Heart right ventricle (tissue), 16 donors: ENCODE measurements at places on chromosomes 1 and 21.

DNA sequence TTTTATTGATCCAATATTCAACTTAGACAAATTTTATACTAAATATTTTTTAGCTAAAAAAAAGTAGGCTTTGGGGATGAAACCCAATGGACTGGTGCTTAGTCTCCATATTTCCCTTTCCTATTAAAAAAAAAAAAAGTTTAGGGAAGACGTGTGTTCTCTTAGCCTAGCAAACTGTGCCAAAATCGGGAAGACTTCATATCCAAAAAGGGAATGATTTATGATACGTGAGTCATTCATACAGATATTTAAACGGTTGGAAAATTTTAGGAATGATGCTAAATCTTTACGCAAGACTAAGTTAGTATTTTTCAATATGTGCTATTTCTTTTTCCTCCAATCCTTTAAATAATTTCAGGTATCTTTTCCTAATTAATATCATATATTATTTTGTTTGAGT lies 50.7 kb downstream of the SPATA17 start:
- no peak overlapping the region for H3K27ac ChIP-seq
- no peak for DNase-seq
- H3K27me3 ChIP-seq: no peaks in the 10 kb centered on the region
- no peaks in the 10 kb centered on the region for H3K36me3 ChIP-seq

DNA sequence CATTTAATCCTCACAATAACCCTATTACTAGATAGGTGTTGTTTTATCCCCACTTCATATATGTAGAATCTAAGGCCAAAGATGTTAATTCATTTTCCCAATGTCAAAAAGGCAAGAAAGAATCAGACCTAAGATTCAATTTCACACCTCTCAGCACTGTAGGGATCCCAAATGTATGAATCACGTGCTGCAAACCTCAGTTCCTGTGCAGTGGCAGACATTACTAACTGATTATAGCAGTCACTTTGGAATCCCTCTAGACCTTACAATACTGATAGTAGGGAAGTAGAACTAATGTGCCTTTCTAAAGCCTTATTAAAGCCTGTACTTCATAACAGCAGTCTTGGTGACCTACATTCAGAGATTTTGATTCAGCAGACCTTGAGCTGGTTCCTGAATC lies 2.3 kb downstream of the C1orf87 start:
- no peak overlapping the region for H3K4me3 ChIP-seq
- DNase-seq: no peak
- no peaks in the 10 kb centered on the region for H3K36me3 ChIP-seq
- no peak overlapping the region for H3K27ac ChIP-seq

- no peak for DNase-seq
- H3K27me3 ChIP-seq: peaks cover 88% of the 10 kb centered on the region
- no peaks in the 10 kb centered on the region for H3K36me3 ChIP-seq
- H3K4me1 ChIP-seq: peaks cover 19% of the 10 kb centered on the region
- H3K27ac ChIP-seq: no peak overlapping the region
- no peak overlapping the region for H3K4me3 ChIP-seq
Observed at GRCh38 chr1:46486432-46487015, 3.1 kb upstream of the DMBX1 start.

DNA sequence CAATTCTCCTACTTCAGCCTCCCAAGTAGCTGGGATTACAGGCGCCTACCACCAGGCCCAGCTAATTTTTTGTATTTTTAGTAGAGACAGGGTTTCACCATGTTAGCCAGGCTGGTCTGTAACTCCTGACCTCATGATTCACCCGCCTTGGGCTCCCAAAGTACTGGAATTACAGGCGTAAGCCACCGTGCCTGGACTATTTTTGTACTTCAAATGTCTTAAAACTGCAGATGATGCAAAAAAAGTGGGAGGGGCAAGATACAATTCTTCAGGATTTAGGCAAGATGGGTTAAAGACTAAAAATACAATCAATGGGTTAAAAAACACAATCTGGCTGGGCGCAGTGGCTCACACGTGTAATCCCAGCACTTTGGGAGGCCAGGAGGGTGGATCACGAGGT lies 4.7 kb downstream of the SCAF4 start:
- H3K4me1 ChIP-seq: peaks cover 79% of the 10 kb centered on the region
- DNase-seq: no peak
- H3K27me3 ChIP-seq: no peaks in the 10 kb centered on the region
- no peaks in the 10 kb centered on the region for H3K36me3 ChIP-seq
- no peak overlapping the region for H3K4me3 ChIP-seq

GRCh38 chr1:87200875-87201638 lies 127.6 kb upstream of the LMO4 start:
- no peak overlapping the region for H3K27ac ChIP-seq
- H3K36me3 ChIP-seq: no peaks in the 10 kb centered on the region
- H3K4me3 ChIP-seq: no peak overlapping the region
- H3K27me3 ChIP-seq: no peaks in the 10 kb centered on the region

GRCh38 chr1:242585616-242586359 lies 61.3 kb upstream of the PLD5 start:
- no peaks in the 10 kb centered on the region for H3K27me3 ChIP-seq
- no peaks in the 10 kb centered on the region for H3K4me1 ChIP-seq
- no peak overlapping the region for H3K4me3 ChIP-seq
- no peak for DNase-seq
- no peak overlapping the region for H3K27ac ChIP-seq

DNA sequence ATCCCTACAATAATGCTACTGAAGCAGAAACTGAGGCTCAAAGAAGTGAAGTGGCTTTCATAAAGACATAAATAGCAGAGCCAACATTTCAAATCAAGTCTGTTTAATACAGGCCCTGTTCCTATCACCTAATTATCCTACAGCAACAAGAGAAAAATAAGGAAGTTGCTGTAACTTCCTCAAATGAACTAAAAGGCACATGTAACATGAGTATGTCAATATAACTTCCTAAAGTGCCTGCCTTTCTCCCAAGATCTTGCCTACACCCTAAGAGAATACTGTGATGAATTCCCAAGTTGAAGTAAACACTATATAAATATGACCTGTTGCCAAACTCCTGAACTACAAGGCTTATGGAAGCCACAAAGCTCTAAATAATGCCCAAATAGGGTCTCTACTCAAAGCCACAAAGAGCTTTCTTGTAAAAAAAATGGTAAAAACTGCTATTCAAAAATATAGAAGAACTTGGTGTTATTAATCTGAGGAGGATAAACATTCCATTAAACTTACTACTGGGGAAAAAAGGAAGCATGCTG lies 8.6 kb downstream of the BEND5 start:
- H3K27me3 ChIP-seq: no peaks in the 10 kb centered on the region
- H3K27ac ChIP-seq: no peak overlapping the region
- no peak overlapping the region for H3K4me3 ChIP-seq
- peaks cover 9% of the 10 kb centered on the region for H3K4me1 ChIP-seq
- no peaks in the 10 kb centered on the region for H3K36me3 ChIP-seq

- no peaks in the 10 kb centered on the region for H3K27me3 ChIP-seq
- H3K36me3 ChIP-seq: no peaks in the 10 kb centered on the region
- no peak overlapping the region for H3K4me3 ChIP-seq
- H3K4me1 ChIP-seq: no peaks in the 10 kb centered on the region
- H3K27ac ChIP-seq: no peak overlapping the region
Observed at GRCh38 chr1:169214598-169214997, 108.1 kb downstream of the ATP1B1 start.

DNA sequence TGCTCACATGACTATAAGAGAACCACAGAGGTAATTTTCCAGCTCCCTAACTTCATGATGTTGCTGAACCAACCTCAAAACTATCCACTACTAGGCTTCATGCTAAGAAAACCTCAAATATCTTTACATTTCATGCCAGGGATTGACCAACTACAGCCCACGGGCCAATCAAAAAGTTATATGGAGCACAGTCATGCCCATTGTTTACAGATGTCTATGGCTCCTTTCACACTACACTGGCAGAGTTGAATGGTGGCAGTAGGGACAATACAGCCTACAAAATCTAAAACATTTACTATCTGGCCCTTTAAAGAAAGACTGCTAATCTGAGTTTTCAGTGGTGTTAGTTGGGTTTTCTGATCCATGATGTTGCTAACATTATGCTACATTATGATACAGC lies 154.8 kb downstream of the TM2D1 start:
- H3K27ac ChIP-seq: no peak overlapping the region
- H3K4me1 ChIP-seq: no peaks in the 10 kb centered on the region
- H3K36me3 ChIP-seq: no peaks in the 10 kb centered on the region
- no peak overlapping the region for H3K4me3 ChIP-seq

GRCh38 chr21:31349208-31349607 lies 5.1 kb upstream of the TIAM1 start:
- H3K27me3 ChIP-seq: peaks cover 29% of the 10 kb centered on the region
- peaks cover 4% of the 10 kb centered on the region for H3K4me1 ChIP-seq
- no peak overlapping the region for H3K4me3 ChIP-seq
- no peak for DNase-seq
- no peaks in the 10 kb centered on the region for H3K36me3 ChIP-seq

- H3K4me3 ChIP-seq: peak overlapping the region; percentile 36
- no peaks in the 10 kb centered on the region for H3K36me3 ChIP-seq
- H3K27me3 ChIP-seq: no peaks in the 10 kb centered on the region
- H3K27ac ChIP-seq: peak overlapping the region; percentile 72
- peaks cover 95% of the 10 kb centered on the region for H3K4me1 ChIP-seq
- no peak for DNase-seq
Observed at GRCh38 chr1:93612510-93612909, 69.1 kb downstream of the BCAR3 start.
